ENCODE measurements at places on chromosomes 6 and 20.

- DNase-seq = peak; percentile 67
These were observed 223.3 kb downstream of the TMEM242 start for GRCh38 chr6:157099912-157100593.

DNA sequence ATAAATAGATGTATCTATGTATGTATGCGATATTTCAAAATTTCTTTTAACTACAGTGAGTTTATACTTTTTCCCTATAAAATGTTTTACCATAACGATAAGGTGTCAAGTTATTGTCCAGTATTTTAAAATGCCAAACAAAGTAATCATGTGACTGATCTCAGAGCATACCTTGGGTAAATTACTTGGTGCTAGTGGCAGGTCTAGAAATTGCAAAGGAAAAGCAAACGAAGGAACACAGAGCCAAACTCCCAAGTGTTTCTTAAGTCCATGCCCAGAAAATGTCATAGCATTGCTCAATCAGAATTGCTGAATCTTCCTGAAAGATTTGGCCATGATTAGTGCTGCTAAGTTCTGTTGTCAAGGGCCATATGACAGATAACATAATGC lies 77.5 kb downstream of the CAP2 start:
- DNase-seq = no peak

DNA sequence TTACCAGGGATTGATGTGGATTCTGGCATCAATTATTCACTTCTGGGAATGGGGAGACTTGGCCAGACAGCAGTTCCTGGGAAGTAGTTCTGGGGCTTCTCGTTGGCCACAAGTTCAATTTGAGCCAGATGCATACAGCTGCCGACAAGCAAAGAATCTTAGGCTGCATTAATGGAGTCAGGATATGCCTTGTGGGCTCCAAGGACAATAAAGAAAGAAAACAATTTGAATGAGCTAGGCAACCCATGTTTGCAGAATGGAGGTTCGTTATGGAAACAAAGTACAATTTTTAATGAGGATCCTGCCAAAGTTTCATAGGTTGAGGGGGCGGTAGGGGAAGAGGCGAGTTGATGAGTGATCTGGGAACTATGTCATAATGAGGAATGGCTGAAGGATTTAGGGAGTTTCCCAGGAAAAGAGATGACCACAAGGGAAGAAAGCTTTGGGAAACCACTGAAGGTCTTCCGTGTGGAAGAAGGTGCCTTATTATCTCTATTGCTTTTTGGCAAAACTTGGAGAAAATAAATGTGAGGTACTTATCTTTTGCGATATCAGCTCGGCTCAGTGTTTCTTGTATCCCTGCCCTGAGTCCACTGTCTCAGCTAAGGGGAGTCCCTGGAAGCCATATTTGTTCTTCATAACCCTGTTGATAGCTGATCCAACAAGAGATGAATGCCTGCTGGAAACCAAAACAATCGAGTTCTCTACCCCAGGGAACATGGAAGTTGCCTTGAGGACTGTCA lies 181.0 kb upstream of the ZNF217 start:
- DNase-seq = no peak

- DNase-seq = peak; percentile 13
These were observed 92.7 kb upstream of the SIRPA start for GRCh38 chr20:1802385-1803060.

- DNase-seq = no peak
These were observed 56.0 kb downstream of the TGM2 start for GRCh38 chr20:38108986-38109541.

GRCh38 chr20:23641936-23642751 lies 4.4 kb upstream of the CST3 start:
- no peak for DNase-seq

DNA sequence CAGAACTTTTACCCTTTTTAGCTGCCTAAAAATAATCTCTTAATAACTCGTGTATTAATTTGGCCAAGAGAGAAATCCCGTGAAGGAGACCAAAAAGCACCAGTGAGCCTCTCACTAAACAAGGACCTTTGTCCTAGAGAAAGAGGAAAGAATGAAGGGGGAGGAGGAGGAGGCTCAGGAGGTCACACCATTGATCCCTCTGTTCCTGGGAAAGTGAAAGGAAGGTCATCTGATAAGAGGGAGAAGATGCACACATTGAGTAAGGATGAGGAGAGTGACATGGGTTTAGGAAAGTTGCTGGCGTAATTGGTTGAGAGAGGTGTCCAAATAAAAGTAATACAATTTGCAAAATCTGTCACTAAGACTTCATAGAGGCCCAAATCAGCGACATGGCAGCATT lies 49.2 kb downstream of the HLA-DPB1 start:
- no peak for DNase-seq

DNA sequence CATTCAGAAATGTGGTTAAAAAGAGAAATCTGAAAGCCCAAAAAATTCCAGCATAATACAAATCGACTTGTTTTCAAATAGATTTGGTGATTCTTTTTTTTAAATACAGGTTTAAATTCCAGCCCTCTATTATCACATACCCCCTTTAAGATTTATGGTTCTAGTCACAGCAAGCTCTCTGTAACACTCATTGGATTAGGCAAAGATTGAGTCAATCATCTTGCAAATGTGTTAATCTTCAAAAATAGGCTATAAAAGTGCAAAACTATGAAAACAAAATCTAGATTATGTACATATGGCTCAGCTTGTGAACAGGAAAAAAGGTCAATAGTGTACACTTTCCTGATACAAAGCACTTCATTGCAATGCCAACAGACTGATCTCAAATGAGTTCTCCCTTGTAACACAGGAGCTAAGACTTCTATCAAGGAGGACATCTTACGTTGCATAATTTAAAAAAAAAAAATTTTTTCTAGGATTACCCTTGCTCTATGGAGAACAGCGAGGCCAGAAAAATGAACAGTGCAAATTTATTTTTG lies 26.2 kb downstream of the ZNF217 start:
- no peak for DNase-seq

GRCh38 chr6:24798740-24799540 lies at the start of gene ARMH2:
Gene ARMH2, minus strand, starts transcription at chr6:24798917. Its CDS starts 60 bp downstream, at chr6:24798857.
- DNase-seq = no peak

GRCh38 chr20:10940941-10941340 lies 267.1 kb upstream of the JAG1 start:
- DNase-seq = no peak

GRCh38 chr20:46807998-46808397 lies 86.6 kb upstream of the EYA2 start:
- DNase-seq = no peak

- DNase-seq = peak; percentile 34
These were observed 401.6 kb upstream of the RUNX2 start for GRCh38 chr6:44926556-44926955.

DNA sequence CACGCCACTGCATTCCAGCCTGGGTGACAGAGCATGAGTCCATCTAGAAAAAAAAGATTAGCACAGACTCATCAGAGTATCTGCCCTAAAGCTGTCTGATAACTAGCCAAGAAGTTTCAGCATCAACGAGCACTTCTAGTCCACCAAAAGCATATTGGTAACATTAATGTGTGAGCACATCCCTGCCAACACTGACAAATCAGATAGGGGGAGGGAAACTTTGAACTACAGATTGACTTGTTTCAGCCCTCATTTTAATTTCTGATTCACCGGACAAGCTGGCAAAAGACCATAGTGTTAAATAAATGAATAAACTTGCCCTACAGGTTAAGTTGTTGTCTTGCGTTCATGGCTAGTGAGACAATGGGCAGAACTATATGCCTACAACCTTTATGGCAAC lies 7.7 kb upstream of the SEC63 start:
- DNase-seq = no peak

GRCh38 chr20:58432186-58432954 lies 43.3 kb downstream of the VAPB start:
- DNase-seq = no peak

GRCh38 chr6:34324738-34325444 lies 67.6 kb downstream of the NUDT3 start:
- DNase-seq = no peak

DNA sequence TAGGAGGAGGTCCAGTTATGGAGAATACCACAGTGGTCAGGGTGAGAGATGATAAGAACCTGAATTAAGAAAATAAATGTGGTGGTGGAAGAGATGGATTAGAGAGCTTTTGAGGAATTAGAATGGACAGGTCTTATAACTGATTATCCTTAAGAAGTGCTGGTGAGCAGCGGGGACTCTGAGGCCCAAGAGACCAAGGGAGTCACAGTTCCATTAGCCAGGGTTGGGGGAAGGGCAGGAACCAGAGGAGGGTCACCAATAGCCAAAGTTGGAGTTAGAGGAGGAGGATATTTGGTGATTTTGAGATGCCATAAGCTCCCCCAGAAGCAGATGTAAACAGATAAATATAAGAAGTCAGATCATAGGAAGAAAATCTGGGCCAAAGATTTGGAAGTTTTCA lies 87.1 kb upstream of the PAK5 start:
- no peak for DNase-seq

DNA sequence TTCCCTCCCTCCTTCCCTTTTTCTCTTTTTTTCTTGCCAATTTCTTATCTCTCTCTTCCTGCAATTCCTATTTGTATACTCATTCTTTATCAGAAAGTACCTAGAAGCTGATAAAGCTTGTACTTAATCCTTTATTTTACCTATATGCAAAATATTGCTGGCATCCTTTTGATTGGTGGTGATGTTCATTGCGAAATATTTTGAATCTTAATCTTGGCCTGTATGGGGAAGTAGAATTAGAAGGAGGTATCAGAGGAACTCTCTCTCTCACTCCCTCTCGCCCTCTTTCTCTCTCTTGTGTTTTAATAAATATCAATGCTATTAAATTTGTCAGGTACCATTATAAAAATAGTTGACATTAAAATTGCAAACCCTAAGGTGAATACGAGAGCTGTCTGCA lies 52.8 kb downstream of the UST start:
- no peak for DNase-seq

- DNase-seq = no peak
These were observed 244.4 kb downstream of the FOXA2 start for GRCh38 chr20:22339946-22340345.

DNA sequence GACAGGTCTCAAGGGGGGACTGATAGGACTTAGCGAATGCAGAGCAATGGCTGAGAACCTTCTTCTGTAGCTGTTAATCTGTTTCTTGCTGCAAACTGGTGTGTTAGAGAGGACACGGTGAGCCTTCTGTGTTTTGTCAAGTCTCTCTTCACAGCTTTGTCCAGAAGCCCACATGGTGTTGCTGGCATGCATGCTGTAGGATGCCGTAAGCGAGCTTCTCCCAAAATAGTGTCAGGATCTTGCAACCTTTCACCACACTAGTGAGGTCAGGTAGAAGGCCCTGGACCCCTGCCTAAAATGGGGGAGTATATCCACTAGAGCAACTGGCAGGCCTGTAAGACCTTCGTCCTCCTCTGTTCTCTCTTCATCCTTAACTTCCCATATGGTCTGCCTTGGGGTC lies 51.9 kb upstream of the GLP1R start:
- DNase-seq = no peak

DNA sequence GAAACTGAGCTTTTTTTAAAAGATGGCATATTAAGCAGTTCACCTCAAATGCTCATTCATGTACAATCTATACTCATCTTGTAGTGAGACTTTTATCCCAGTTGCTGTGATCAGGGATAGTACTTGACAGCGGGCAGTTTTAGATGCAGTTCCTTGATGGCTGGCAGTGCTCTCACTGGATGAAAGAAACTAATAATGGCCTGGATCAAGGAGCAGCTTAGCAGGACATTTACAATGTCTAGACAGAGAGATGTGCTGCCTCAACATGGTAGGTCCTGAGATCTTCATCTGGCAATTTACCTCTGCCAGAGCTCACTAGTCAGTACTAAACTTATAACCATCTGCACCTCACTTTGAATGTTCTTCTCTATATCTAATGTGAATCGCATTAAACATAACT lies 46.8 kb upstream of the LYRM2 start:
- no peak for DNase-seq

DNA sequence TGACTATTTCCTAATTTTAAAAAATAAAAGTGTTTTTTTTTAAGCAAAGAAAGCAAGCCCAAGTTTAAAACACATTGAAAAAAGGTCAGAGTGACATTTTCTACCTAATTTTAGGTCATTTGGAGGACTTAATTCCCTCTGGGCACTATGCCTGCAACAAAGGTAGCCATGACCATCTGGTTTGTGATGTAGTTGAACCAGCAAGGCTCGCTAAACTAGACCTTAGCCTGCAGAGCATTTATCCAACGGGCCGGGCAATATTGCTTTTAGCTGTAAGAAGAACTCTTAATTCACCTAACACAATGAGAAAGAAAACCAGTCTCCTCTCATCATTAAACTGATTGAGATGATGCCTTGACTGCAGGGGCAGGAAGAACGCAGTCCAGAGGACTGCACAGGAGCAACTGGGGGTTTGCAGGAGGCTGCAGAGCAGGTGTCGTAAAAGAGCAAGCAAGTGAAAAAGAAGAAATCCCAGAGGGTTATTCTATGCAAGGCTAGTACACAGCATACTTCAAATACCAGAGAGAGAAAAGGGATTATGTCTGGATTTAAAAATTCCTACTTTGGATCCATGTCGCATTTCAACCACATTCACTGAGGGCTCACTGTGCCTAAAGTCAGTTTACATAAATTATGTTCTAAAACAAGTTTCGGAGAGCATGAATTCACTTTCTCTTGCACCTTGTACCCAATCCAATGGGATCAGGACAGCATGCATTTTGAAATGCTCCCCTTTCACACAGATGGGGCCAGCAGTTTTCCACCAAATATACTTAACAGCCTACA lies 12.8 kb downstream of the TRAF3IP2 start:
- no peak for DNase-seq

- peak; percentile 76 for DNase-seq
These were observed 722 bp downstream of the ISM1 start for GRCh38 chr20:13221673-13222318.

- DNase-seq = no peak
These were observed 43.3 kb downstream of the SCP2D1 start for GRCh38 chr20:18856873-18857272.

- DNase-seq = peak; percentile 31
These were observed at the start of gene PKIB for GRCh38 chr6:122609881-122610689. Gene PKIB, plus strand, starts transcription at chr6:122610405. Its CDS starts 107,390 bp downstream, at chr6:122717795.

GRCh38 chr20:62511915-62512610 lies 36.3 kb upstream of the GATA5 start:
- no peak for DNase-seq

GRCh38 chr6:44255871-44256774 lies 1.2 kb downstream of the SLC35B2 start:
- DNase-seq = peak; percentile 55

DNA sequence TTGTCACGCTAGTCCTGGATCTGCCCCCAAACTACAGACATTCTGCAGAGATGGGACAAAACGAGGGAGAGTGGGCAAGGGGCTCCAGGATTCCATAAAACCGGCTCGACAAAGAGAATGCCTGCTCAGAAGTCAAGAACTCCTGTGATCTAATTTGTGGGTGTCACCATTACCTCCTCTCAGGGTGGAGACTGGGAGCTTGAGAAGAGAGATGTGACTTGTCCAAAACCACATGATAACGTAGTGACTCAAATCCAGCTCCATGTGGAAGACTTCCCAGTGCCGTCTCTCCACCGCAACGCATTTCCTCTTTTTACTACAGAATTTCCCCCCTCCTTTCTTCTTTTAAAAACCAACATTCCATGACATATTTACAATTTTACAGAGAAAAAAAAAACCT lies 44.3 kb downstream of the TRERF1 start:
- no peak for DNase-seq

- DNase-seq = no peak
These were observed at the start of gene PTPRT for GRCh38 chr20:43189554-43190331. Gene PTPRT, minus strand, starts transcription at chr20:43189906. Its CDS starts 173 bp downstream, at chr20:43189733.

Data from CD4-positive, alpha-beta T cell treated with Interleukin-12 subunit alpha and Interleukin-12 subunit beta, for 1 hour (primary cell).